T-cell (primary cell): ENCODE measurements at places on chromosomes 13 and 19.

DNA sequence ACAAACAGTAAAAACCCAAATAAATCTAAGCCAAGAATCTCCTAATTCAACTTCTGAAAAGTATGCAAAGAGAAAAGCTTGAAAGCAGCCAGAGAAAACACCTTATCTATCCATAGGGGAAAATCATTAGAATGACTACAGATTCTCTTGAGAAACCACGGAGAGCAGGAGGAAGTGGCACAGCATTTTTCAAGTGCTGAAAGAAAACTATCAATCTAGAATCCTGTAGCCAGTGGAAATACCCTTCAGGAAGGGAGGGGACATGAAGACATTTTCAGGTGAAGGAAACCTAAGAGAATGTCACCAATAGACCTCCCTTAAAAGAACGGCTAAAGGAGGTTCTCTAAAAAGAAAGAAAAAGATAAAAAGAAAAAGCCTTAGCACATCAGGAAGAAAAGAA, 66.2 kb upstream of the XPO4 start:
- no peak overlapping the region for H3K27ac ChIP-seq
- no peak overlapping the region for H3K4me3 ChIP-seq
- H3K36me3 ChIP-seq, result no peaks in the 10 kb centered on the region
- no peaks in the 10 kb centered on the region for H3K4me1 ChIP-seq
- no peak for DNase-seq

DNA sequence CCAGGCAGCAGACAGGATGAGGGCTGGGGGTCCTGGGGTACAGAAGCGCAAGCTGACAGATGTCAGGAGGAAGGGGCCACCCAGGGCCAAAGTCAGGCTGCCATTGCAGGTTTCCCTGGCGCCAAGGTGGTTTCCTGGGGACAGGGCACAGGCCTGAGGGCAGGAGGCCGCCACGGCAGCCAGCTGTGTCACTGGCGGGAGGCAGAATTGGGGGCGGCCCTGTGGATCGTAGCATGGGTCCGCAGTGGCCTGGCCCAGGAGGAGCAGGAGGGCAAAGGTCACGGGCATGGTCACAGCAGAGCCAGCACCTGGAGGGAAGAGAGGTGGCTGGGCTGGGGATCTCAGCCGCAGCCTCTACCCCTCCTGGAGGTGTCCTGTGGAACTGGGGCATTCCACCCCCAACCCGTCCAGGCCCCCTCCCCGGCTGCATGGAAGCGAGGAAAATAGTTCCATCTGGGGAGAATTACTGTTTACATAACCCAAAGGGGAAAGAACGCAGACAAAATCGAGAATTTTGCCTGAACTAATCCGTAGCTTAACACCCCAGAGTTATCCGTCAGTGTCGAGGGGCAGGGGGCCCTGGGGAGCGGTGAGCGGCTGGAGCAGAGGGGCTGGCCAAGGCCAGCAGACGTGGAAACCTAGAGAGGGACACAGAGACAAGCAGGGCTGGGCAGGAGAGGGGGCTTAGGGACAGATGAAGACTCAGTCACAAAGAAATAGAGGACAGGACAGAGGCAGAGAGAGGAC, 1.9 kb downstream of the NTN5 start:
- H3K4me1 ChIP-seq, result no peaks in the 10 kb centered on the region
- H3K36me3 ChIP-seq, result no peaks in the 10 kb centered on the region
- H3K27me3 ChIP-seq, result no peaks in the 10 kb centered on the region

DNA sequence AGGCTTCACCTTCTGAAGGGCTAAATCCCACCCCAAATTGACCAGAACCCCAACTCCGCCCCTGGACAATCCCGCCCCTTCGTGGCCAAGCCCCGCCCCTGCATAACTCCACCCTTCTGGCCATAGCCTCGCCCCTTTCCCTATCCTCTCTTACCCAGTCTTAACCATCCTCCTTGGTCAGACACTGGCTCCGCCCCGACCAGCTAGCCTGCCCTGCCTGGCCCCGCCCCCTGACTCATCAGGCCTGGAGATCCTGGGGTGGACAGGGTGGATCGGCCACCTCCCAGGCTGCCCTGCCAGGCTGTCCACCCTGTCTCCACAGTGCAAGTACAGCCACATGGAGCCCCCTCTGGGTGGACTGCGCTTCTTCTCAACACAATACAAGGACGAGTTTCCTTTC, 8.0 kb upstream of the ZNF358 start:
- peaks cover 19% of the 10 kb centered on the region for H3K4me1 ChIP-seq
- H3K27me3 ChIP-seq, result peaks cover 2% of the 10 kb centered on the region
- no peak overlapping the region for H3K27ac ChIP-seq
- no peak overlapping the region for H3K4me3 ChIP-seq
- no peaks in the 10 kb centered on the region for H3K36me3 ChIP-seq

- H3K27me3 ChIP-seq, result no peaks in the 10 kb centered on the region
- no peak overlapping the region for H3K27ac ChIP-seq
- no peak overlapping the region for H3K4me3 ChIP-seq
- H3K4me1 ChIP-seq, result peaks cover 14% of the 10 kb centered on the region
- no peak for DNase-seq
Measured at GRCh38 chr13:73933795-73934194, 200.4 kb downstream of the KLF12 start.

- no peak for DNase-seq
- H3K4me3 ChIP-seq, result no peak overlapping the region
- no peaks in the 10 kb centered on the region for H3K4me1 ChIP-seq
Measured at GRCh38 chr13:80881495-80881894, 540.6 kb upstream of the SPRY2 start.

GRCh38 chr13:44848920-44849676, 140.2 kb downstream of the NUFIP1 start:
- no peaks in the 10 kb centered on the region for H3K27me3 ChIP-seq
- no peaks in the 10 kb centered on the region for H3K4me1 ChIP-seq
- no peak overlapping the region for H3K4me3 ChIP-seq
- H3K36me3 ChIP-seq, result no peaks in the 10 kb centered on the region
- H3K27ac ChIP-seq, result no peak overlapping the region

DNA sequence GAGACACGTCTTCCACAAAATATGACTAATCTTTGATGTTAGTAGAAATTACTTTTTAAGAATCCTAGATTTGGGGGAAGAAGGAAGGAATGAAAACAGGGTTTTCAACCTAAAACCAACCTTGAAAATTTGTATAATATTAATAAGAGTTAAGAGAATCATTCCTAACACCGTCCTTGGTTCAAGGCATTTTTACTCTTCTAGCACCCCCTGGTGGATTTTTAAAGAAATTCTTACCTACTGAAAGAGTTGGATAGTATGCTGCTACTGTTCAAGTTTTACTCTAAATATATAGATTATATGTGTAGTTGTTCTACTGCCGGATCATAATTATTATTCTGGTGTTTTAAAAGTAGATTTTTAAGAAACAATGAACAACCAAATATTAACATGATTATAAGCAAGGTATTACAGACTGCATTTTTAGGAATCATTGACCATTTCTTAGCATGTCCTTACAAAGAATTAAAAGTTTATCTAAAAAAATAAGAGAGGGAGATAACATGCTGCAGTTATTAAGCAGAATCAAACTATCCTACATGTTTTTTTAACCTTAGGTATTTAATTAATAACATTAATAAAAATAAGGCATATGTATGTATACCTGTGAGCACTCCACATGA, 7.4 kb upstream of the SLITRK6 start:
- no peak overlapping the region for H3K4me3 ChIP-seq
- no peaks in the 10 kb centered on the region for H3K27me3 ChIP-seq
- DNase-seq, result no peak
- no peaks in the 10 kb centered on the region for H3K36me3 ChIP-seq
- no peaks in the 10 kb centered on the region for H3K4me1 ChIP-seq
- no peak overlapping the region for H3K27ac ChIP-seq

- no peaks in the 10 kb centered on the region for H3K27me3 ChIP-seq
- no peak overlapping the region for H3K4me3 ChIP-seq
- no peak for DNase-seq
Measured at GRCh38 chr13:65679240-65679639, 1550.9 kb downstream of the PCDH9 start.

DNA sequence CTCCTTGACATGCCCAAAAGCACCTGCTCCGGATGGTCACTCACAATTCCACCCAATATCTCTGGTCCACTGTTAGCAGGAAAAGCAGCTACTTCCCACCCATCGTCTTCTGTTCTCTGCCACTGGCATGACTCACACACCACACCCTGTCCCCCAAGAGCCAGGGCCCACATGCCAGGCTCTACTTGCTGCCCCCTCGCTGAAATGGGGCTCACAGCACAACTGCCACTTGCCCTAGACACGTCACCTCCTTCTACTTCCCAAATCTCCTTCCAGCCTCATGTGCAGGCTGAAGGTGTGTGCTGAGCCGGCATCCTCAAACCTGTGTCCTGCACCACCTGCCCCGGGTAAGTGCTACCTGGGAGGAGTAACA, 65.0 kb downstream of the TBC1D4 start:
- H3K27me3 ChIP-seq, result peaks cover 2% of the 10 kb centered on the region
- no peak overlapping the region for H3K27ac ChIP-seq
- H3K4me3 ChIP-seq, result no peak overlapping the region
- DNase-seq, result no peak
- H3K36me3 ChIP-seq, result no peaks in the 10 kb centered on the region

DNA sequence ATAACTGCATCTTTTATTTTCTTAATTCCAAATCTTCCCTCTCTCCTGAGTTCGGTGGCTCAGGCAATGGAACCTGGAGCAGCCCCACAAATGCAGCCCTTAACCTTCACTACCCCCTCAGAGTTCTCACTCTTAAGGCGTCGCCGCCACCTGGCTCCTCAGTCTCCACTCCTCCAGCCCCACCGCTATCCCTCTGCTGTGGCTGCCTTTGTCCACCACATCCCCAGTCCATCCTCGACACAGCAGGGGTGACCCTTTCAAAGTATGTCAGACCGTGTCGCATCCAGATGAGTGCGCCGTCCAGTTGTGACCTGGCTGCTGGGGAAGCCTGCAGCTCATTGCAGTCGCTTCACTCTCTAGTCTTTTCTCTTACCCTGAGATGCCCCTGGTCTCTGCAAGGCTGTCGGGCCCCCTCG, 1.0 kb downstream of the SPPL2B start:
- H3K36me3 ChIP-seq, result peaks cover 9% of the 10 kb centered on the region
- peak overlapping the region; percentile 84 for H3K4me3 ChIP-seq
- no peak for DNase-seq

- H3K36me3 ChIP-seq, result no peaks in the 10 kb centered on the region
- no peaks in the 10 kb centered on the region for H3K4me1 ChIP-seq
- no peak overlapping the region for H3K27ac ChIP-seq
- DNase-seq, result no peak
- H3K4me3 ChIP-seq, result no peak overlapping the region
Measured at GRCh38 chr13:41858780-41859179, 102.1 kb downstream of the VWA8 start.

DNA sequence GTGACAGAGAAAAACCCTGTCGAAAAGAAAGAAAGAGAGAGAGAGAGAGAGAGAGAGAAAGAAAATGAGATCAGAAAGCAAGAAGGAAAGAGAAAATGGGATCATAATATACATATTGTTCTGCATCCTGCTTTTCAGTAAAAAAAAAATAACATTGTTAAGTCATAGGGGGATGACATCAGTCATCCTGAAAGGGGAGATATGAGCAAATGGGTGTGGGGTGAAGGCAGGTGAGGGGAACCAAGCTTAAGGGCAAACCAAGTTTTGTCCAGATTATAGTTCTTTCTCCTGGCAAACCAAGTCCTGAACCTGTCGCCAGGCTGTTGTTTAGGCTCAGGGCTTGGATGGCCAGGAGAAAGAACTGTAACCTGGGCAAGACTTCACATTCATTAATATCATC, 92.6 kb upstream of the TMTC4 start:
- no peak for DNase-seq
- H3K36me3 ChIP-seq, result no peaks in the 10 kb centered on the region
- H3K4me3 ChIP-seq, result no peak overlapping the region
- no peaks in the 10 kb centered on the region for H3K4me1 ChIP-seq
- H3K27ac ChIP-seq, result no peak overlapping the region

GRCh38 chr13:94205896-94206295, 273.6 kb downstream of the DCT start:
- H3K36me3 ChIP-seq, result no peaks in the 10 kb centered on the region
- no peaks in the 10 kb centered on the region for H3K4me1 ChIP-seq
- H3K4me3 ChIP-seq, result no peak overlapping the region
- H3K27me3 ChIP-seq, result no peaks in the 10 kb centered on the region

- no peaks in the 10 kb centered on the region for H3K4me1 ChIP-seq
- H3K27me3 ChIP-seq, result no peaks in the 10 kb centered on the region
- H3K36me3 ChIP-seq, result no peaks in the 10 kb centered on the region
- no peak for DNase-seq
Measured at GRCh38 chr13:54078271-54078870, 1049.8 kb downstream of the OLFM4 start.

GRCh38 chr13:34502621-34503020, 439.4 kb upstream of the NBEA start:
- no peak for DNase-seq
- no peaks in the 10 kb centered on the region for H3K4me1 ChIP-seq
- H3K36me3 ChIP-seq, result no peaks in the 10 kb centered on the region
- H3K4me3 ChIP-seq, result no peak overlapping the region

DNA sequence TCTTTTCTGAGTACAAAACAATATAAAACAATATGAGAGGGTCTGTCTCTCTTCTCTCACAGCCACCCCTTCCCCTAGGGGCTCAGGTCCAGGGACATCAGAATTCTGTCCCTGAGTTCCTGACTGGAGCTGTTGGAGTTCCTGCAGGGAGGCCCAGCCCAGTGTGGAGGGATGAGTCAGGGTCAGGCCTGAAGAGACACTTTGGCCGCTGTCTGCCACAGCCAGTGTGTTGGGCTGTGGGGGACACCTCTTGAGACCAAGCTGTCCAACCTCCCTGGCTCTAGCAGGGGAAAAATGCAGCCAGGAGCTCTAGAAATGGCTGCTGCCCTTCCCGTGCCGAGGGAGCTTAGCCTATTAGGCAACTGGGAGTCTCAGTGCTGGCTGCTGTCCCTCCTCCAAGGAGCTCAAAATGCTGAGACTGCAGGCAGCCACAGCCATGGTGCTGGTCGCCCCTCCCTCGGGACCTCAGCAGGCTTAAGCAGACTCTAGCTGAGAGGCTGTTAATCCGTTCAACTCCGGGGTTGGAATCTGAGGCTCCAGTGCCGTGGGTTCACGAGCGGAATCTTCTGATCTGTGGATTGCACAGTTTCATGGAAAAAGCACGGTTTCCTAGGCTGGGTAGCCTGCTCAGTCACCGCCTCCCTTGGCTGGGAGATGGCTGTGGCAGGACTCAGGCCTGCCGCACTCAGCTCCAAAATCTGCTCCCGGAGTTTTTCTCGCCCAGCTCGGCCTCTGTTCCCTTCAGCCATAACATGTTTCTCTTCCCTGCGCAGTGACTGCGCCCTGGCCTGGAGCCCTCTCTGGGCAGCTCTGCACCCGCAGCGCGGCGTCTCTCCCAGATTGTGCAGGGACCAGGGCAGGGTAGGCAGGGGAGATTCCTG, 3.8 kb upstream of the ZNF626 start:
- H3K27me3 ChIP-seq, result no peaks in the 10 kb centered on the region
- H3K27ac ChIP-seq, result no peak overlapping the region
- no peak for DNase-seq
- H3K4me1 ChIP-seq, result peaks cover 16% of the 10 kb centered on the region
- no peak overlapping the region for H3K4me3 ChIP-seq
